ENCODE measurements at places on chromosomes 5 and 9. TPM values are rescaled to one million over a fixed set of nuclear protein-coding genes. Genes with fewer than 3 reads are reported as not detected.

Gene BAAT
- not detected for total RNA-seq

Gene ANKRD34B
- total RNA-seq: not detected

Gene PCDH12
- 55.6 TPM for total RNA-seq

Gene OR1Q1
- not detected for total RNA-seq

Gene SCGB3A2
- total RNA-seq: not detected

Gene FBLL1
- total RNA-seq: 0.65 TPM

Gene PCDHB3
- 0.57 TPM for total RNA-seq

Gene INSL6
- not detected for total RNA-seq
